ENCODE measurements at places on chromosomes 3 and 15. TPM values are rescaled to one million over a fixed set of nuclear protein-coding genes. Genes with fewer than 3 reads are reported as not detected.

GRCh38 chr3:53646723-53647122 is 152.3 kb downstream of the CACNA1D start:
- H3K4me3 ChIP-seq: no peak overlapping the region
- H3K36me3 ChIP-seq: no peaks in the 10 kb centered on the region
- no peak overlapping the region for H3K27ac ChIP-seq
- no peaks in the 10 kb centered on the region for H3K4me1 ChIP-seq
- DNase-seq: no peak
- H3K27me3 ChIP-seq: no peaks in the 10 kb centered on the region

GOLGA6L7 gene
- total RNA-seq: not detected

- H3K36me3 ChIP-seq: no peaks in the 10 kb centered on the region
- DNase-seq: no peak
- no peaks in the 10 kb centered on the region for H3K27me3 ChIP-seq
- no peak overlapping the region for H3K4me3 ChIP-seq
- H3K4me1 ChIP-seq: no peaks in the 10 kb centered on the region
Observed at GRCh38 chr3:109430911-109431563, 93.7 kb upstream of the DPPA4 start.

DNA sequence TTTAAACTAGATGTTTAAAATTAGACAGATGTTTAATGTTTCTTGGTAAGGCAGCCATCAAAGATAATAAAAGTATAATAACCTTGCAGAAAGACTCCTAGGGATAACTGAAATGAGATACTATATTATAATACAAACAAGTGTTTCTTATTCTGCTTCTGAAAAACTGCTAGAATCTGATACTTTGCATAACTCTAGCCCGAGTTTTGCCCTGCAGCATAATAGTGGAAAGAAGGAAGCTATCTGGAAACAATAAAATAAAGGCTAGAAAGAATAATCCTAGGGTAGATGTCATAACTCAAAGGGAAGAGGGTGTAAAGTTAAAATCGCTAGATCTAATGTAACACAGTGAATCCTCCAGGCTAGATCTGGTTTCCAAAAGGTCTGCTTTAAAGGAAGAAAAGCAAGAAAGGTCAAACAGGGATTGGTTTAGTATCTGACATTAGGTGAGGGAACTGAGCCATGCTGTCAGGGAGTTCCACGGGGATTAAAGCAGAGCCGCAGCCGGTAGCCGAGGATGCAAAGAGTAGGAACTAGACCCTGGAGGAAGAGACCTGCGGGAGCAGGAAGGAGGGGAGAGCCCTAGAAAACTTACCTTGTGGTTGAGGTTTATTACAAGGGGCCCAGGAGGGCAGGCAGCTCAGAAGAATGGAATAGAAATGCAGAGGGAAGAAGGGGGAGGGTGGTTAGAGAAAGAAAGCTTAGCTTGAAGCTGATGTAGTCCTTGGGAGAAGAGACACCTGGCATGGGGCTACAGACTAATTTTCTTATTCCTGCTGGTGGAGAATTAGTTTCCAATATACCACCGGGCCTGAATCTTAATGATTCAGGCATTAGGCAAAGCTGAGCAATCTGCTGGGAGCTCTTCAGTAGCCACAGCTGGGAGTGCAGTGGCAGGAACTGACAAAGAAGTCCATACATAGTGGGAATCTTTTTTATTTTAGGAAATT is 46.1 kb upstream of the TUSC7 start:
- no peaks in the 10 kb centered on the region for H3K36me3 ChIP-seq
- no peak overlapping the region for H3K27ac ChIP-seq
- no peaks in the 10 kb centered on the region for H3K4me1 ChIP-seq
- no peaks in the 10 kb centered on the region for H3K27me3 ChIP-seq
- no peak overlapping the region for H3K4me3 ChIP-seq
- DNase-seq: no peak

ADAMTS9 gene
- 420 TPM for total RNA-seq

- DNase-seq: no peak
- H3K27me3 ChIP-seq: no peaks in the 10 kb centered on the region
- no peaks in the 10 kb centered on the region for H3K36me3 ChIP-seq
Observed at GRCh38 chr15:97259943-97260342, 700.6 kb upstream of the ARRDC4 start.

GRCh38 chr3:45042162-45042561 is 16.1 kb downstream of the CLEC3B start:
- H3K4me1 ChIP-seq: peaks cover 10% of the 10 kb centered on the region
- H3K4me3 ChIP-seq: no peak overlapping the region
- H3K27ac ChIP-seq: no peak overlapping the region
- no peaks in the 10 kb centered on the region for H3K36me3 ChIP-seq

SYNPR gene
- total RNA-seq: not detected

DNA sequence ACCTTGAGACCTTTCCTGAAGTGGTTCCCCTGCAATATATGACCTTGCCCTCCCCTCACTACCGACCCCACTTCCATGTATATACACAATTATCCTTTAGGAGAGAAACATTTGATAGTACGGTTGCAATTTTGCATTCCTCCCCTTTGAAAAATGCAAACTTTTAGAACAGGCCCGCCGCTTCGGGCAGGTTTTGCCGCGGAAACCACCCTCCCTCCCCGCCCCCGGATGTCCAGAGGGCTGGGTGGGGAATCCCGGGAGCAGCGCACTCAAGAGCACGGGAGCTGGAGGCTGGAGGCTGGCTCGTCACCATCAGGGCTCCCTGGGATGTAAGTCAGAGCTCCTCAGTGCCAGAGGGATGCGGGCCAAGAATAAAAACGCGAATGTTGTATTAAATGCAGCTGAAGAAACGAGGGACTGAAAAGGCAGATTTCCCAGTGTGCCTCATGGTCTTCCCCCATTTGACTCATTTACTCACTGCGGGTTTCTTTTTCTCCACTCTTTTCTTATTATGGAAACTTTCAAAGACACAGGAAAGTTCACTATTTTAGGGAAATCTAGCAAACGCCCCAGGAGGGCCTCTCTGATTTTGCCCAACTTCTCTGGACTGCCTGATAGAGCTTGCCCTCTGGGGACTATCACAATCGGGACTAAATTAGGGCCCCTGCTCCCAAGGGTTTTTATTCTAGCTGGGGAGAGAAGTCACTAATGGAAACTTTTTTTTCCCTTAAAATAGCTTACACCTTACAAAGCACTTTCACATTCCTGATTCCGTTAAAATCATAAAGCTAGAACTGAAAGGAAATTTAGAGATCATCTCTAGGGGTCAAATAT is 2.9 kb upstream of the USP3 start:
- H3K4me1 ChIP-seq: peaks cover 38% of the 10 kb centered on the region
- peak overlapping the region; percentile 98 for H3K27ac ChIP-seq
- peak overlapping the region; percentile 64 for H3K4me3 ChIP-seq
- no peaks in the 10 kb centered on the region for H3K36me3 ChIP-seq
- H3K27me3 ChIP-seq: no peaks in the 10 kb centered on the region

DNA sequence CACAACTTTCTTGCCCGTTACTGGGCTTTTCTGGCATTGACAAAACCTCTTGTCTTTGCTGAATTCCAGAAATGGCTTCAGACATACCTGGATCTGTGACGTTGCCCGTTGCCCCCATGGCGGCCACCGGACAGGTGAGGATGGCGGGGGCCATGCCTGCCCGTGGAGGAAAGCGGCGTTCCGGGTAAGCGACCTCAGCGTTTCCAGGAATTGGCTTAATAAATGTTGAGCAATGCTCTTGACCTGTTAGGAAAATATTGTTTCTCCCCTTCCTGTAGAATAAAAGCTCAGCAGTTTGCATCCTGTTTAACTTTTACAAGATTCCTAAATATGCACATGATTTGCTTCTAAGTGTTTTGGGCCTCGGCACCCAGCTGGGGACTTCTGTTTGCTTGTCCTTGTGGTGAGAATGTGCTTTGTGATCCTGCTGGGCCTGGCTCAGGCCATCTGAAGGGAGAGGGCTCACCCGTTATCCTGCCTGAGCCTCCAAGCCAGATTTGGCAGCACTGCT is 46.7 kb downstream of the ARNT2 start:
- DNase-seq: no peak
- H3K4me3 ChIP-seq: no peak overlapping the region
- H3K27ac ChIP-seq: no peak overlapping the region
- peaks cover 3% of the 10 kb centered on the region for H3K4me1 ChIP-seq

C3orf70 gene
- total RNA-seq: 22.7 TPM

Data from thoracic aorta (tissue), 2 donors.